Transverse colon (tissue), 4 donors: ENCODE measurements at places on chromosomes 16 and 17. TPM values are rescaled to one million over a fixed set of nuclear protein-coding genes. Genes with fewer than 3 reads are reported as not detected.

The CIAO2B gene
- total RNA-seq = 15.3 TPM

The RETREG3 gene
- total RNA-seq = 50.5 TPM

The NOXO1 gene
- total RNA-seq = 13.1 TPM

The SEPTIN1 gene
- 4.4 TPM for total RNA-seq

The ZNF23 gene
- total RNA-seq = 5.1 TPM

The DHRS11 gene
- total RNA-seq = 93.1 TPM

The TMEM235 gene
- not detected for total RNA-seq

DNA sequence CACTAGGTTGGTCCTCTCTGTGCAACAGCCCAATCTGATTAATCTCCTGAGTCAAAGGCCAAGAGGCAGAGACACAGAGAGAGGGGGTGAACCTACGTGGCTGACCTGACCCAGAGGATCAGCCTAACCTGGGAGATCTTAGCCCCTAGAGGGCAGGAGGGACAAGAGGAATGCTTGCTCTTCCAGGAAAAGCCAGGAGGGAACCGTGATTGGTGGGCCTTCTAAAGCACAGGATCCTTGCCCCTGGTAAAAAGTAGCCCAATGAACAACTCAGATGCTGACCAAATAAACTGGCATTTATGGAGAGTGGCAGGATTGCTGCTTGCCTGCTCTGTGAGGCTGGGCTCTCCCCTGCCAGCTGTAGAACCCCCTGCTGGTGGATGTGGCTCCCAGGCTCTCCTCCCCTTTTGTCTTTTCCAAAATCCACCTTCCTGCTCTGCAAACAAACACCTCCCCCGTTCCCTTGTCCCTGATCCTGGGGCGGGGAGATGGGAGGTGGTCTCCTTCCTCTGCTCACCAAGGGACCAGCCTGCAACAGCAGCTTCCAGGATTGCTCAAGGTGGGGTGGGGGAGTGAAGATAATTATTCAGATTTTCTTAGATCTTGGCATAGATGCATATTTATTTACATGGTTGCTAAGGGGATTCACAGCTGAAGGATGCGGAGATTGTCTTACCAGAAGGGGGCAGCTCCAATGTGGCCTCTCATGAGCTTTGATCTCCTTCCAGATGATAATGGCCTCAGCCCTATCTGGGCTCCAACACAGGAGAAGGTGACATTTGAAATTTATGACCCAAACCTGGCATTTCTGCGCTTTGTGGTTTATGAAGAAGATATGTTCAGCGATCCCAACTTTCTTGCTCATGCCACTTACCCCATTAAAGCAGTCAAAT lies 71.9 kb downstream of the SDR42E1 start:
- DNase-seq = no peak

DNA sequence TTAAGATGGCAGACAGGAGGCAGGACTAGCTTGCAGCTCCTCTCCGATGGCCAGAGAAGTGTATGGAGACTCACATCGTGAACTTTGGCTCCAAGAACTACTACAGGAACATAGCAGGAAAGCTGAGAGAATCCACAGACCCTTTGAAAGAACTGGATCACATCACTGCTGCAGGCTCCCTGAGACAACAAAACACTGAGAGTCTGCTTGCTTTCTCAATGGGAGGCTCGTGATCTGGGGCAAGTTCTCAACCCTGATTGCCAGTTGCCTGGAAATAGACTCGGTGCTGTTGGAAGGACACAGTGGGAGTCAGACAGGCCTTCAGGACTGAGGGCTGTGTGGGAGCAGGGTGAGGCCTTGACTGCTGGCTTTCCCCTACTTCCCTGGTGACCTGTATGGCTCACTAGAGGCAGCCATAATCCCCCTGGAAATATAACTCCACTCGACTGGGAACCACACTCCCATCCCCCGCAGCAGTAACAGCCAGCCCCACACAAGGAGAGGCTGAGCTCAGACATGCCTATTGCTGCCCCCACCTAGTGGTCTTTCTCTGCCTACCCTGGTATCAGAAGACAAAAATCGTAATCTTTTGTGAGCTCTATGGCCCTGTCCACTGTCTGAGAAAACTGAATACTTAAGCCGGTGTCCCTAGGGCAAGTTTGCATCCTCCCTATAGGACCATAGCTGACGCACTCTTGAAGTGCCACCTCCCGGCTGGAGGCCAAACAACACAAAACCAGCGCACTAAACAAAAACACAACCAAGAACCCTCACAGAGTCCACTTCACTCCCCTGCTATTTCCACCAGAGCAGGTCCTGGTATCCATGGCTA lies 238.4 kb downstream of the CEP112 start:
- no peak for DNase-seq

GRCh38 chr17:9985646-9986045 lies 80.6 kb upstream of the RCVRN start:
- no peak for DNase-seq

DNA sequence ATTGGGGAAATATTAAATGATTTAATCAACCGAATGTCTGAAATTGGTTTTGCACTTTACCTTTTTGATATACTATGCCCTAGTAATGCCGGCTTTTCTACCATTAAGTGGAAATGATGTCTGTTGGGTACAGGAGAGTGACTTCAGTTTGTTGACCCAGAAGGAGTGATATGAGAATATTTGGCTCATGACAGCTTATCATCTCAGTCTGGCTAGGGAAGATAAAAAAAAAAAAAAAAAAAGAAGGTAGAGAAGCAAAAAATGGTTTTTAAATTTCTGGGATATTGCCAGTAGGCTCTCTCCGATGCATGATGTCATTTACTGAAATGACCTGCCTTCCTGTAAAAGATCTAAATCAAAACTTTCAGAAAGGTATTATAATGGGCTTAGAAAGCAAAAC lies 69.0 kb downstream of the CNTNAP4 start:
- DNase-seq = no peak

GRCh38 chr17:58626905-58627304 lies 64.9 kb downstream of the TEX14 start:
- no peak for DNase-seq

DNA sequence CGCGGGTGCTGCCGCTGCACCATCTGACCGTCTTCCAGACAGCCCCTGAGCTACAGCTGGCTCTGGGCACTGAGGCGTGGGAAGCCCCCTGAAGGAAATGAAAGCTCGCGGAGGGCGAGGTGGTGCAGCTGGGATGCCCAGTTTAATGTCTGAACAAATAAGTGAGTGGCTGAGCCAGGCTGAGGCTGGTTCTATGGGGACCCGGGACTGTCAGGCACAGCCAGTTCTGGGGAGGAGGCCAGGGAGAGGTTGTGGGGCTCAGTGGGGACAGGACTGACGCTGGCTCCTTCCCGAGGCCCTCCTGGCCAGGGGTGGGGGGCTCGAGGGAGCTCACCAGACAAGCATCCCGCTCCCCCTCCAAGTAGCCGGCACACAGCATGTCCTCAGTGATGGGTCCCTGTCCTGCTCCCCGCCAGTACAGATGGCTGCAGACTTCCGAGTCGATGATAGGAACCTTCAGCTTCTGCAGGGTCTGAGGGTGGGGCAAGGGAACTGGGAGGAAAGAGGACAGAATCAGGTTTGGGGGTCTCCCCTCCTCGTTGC lies 4.4 kb downstream of the PRSS22 start:
- no peak for DNase-seq

GRCh38 chr17:83191388-83192160 lies 112.2 kb downstream of the METRNL start:
- no peak for DNase-seq

- DNase-seq = peak; percentile 87
Observed at GRCh38 chr17:65156185-65156834, 19.1 kb downstream of the RGS9 start.

- DNase-seq = no peak
Observed at GRCh38 chr16:54996186-54996585, 65.5 kb downstream of the IRX5 start.

DNA sequence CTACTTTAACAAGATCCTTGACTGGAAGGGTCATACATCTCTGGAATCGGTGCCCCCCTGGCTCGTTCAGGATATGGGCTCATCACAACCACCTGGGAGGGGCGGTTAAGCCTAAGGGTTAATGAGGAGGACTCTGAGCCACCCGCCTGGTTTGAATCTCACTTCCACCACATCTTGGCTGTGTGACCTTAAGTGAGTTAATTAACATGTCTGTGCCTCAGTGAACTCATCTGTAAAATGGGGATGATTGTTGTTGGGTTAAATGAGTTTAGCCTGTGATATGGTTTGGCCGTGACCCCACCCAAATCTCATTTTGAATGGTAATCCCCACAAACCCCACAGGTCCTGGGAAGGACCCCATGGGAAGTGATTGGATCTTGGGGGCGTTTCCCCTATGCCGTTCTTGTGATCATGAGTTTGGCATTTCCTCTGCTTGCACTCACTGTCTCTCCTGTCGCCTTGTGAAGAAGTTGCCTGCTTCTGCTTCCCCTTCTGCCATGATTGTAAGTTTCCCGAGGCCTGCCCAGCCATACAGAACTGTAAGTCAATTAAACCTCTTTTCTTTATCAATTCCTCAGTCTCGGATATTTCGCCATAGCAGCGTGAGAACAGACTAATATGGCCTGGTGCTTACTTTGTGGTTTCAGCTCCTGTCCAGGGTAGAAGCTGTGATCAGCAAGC lies 214.0 kb upstream of the CIBAR2 start:
- DNase-seq = no peak

GRCh38 chr17:45228763-45229539 lies 7.3 kb downstream of the FMNL1 start:
- peak; percentile 87 for DNase-seq

GRCh38 chr17:15397620-15398019 lies 56.2 kb upstream of the TEKT3 start:
- DNase-seq = no peak

DNA sequence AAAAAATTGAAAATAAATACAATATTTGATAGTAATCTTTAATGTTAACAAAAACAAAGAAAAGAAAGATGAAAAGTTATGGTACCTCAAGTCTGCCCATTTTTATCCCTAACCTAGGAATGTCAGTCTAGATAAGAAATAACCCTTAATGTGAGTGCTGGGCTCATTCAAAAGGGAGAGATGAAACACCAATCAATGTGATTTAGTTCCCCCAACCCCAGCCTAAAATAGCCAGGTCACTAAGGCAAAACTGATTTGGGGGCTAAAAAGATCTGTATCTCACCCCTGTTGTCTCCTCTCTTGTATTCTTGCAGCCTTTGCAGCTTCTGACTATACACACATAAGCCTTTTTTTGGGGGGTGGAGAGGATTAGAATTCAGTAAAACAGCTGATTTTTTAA lies 3.2 kb upstream of the IGF2BP1 start:
- no peak for DNase-seq

DNA sequence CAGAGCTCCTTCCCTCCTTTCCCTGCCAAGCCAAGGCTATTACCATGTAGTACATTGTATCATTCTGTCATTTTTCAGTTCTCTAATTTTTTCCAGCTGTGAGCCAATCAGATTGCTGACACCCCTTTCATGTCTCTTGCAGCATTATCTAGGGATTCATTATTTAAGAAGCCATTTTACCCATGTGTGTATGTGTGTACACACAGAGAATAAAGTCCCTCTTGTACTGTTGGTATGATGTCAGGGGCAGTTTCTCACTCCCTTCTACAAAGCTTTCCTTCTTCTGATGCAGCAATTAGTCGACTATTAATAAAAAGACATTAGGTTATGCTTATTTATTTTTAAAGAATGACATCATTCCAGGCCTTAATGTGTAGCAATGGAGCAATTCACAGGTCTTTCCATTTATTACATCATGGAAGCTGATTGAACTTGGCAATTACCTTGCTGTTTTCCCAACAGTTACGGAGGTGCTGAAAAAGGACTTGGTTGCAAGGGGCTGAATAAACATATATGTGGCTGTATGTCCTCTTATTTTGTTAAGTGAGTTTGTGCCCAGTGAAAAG lies 159.4 kb upstream of the HS3ST3A1 start:
- no peak for DNase-seq

- DNase-seq = no peak
Observed at GRCh38 chr17:42574463-42574862, 3.1 kb downstream of the PSMC3IP start.

DNA sequence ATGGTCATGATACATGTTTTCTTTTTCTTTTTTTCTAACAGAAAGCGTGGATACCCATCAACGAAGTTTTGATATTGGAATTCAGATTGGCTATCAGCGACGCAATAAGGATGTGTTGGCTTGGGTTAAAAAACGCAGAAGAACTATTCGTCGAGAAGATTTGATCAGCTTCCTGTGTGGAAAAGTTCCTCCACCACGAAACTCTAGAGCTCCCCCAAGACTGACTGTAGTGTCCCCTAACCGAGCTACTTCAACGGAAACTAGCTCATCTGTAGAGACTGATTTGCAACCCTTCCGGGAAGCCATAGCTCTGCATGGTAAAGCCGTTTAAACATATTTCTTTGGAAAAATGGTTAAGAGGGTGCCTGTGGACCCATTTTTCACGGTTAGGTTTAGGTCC lies 11.5 kb downstream of the HAPSTR1 start:
- DNase-seq = no peak

- no peak for DNase-seq
Observed at GRCh38 chr17:34981538-34982241, 1.4 kb downstream of the LIG3 start.

- peak; percentile 40 for DNase-seq
Observed at GRCh38 chr17:5234645-5235576, at the start of gene SCIMP. Gene SCIMP, minus strand, starts transcription at chr17:5234860. Its CDS starts 105 bp downstream, at chr17:5234755.

GRCh38 chr17:44115585-44116415 lies 7.6 kb downstream of the HDAC5 start:
- no peak for DNase-seq

DNA sequence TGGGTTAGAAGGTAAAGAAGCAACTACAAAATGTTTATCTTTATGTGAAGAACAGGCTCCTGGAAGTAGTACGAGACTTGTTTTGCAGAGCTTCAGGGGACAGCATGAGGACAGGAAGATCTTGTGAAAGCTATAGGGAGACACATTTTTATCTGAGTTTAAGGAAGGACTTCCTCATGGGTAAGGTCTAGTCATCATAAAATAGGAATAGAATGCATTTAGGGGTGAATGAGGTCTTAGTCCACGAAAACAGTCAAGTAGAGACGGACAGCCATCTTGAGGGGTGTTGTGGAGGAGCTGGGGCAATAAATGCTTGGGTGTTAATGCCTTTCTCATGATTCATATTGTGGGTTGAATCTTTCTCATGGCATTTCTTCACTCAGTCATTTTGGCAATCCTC lies 24.3 kb downstream of the KCNJ16 start:
- DNase-seq = no peak

GRCh38 chr17:77796176-77796860 lies 162.2 kb upstream of the TNRC6C start:
- DNase-seq = no peak
